Cortex of kidney (tissue), 1 donor: ENCODE measurements at places on chromosomes 4 and X.

GRCh38 chrX:40849906-40850823, 114.8 kb upstream of the MED14 start:
- no peak for DNase-seq

GRCh38 chr4:2072971-2073807, 14.1 kb downstream of the NAT8L start:
- DNase-seq: no peak

- DNase-seq: no peak
Measured at GRCh38 chrX:150899191-150899757, 806 bp upstream of the CD99L2 start.

GRCh38 chr4:37139987-37140386, 104.6 kb upstream of the NWD2 start:
- no peak for DNase-seq

DNA sequence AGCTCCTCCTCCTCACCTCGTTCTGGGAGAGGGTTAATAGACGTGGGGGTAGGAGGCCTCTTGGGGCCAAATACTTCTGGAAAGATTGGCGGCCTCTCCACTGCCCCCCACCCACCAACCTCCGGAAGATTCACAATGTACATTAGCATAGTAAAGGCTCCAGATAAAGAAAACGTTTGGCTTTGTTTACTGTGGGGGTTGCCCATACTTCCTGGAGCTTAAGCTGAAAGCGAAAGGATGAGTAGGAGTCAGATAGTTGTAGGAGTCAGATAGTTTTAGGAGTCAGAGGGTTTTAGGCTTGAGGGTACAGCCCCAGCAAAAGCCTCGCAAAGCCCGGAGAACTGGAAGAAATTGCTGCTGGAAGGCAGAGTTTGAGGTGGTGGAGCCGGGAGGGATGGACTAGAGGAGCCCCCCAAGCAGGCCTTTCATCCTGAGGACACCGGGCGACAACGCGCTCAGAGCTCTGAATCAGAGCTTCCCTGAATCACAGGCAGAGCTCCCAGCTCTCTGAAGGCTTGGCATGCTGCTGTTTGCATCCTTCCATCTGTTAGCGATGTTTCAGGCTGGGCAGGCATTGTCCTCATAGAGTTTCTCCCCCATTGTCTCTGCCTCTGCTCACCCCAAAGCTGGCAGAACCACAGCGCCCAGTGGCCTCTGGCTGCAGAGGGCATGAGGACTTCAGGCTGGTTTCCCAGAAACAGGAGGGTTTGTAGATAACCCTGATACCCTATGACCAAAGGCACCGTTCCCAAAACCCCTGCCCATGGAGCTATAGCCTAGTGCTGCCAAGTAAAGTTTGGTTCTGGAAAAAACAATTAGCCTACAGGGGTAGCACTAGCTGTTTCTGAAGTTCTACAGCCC, 280.7 kb downstream of the BCOR start:
- DNase-seq: no peak
